ENCODE measurements at places on chromosomes 11 and 22. TPM values are rescaled to one million over a fixed set of nuclear protein-coding genes. Genes with fewer than 3 reads are reported as not detected.

The NRGN gene
- not detected for total RNA-seq

The NAA40 gene
- 7.4 TPM for total RNA-seq

The TMEM126A gene
- 38.4 TPM for total RNA-seq

The OR6A2 gene
- total RNA-seq: 0.09 TPM

The TREH gene
- total RNA-seq: under 0.01 TPM

The OR5P2 gene
- not detected for total RNA-seq

The RIMBP3C gene
- total RNA-seq: 0.47 TPM

Data from bronchial smooth muscle cell (primary cell).